Mammary epithelial cell (primary cell): ENCODE measurements at places on chromosomes 7 and 10. TPM values are rescaled to one million over a fixed set of nuclear protein-coding genes. Genes with fewer than 3 reads are reported as not detected.
A peak's percentile ranks its signal among the peaks of the same experiment; 100 is the strongest.

DNA sequence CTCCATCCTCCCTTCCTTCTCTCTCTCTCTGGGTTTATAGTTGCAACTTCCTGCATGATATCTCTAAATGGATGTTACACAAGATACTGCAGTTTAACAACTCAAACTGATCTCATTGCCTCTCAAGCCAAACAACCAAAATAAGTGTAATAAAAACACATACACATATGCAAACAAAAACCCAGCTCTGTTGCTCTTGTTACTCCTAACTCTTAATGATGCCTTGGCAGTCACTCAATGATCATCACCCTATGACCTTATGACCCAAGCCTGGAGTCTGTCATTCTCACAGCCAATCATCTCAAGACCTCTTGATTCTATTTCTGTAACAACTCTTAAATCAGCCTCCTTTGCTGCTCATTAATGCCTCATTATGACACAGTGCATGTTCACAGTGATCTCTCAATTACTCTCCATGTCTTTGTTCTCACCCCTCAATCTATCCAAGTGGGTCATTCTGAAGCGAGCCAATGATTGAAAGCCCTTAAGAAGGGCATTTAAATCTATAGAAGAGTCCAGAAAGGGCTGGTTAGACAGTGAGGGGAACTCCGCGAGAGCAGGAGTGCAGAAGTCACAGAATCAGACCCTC is 210.9 kb downstream of the INHBA start:
- no peak for DNase-seq

DNA sequence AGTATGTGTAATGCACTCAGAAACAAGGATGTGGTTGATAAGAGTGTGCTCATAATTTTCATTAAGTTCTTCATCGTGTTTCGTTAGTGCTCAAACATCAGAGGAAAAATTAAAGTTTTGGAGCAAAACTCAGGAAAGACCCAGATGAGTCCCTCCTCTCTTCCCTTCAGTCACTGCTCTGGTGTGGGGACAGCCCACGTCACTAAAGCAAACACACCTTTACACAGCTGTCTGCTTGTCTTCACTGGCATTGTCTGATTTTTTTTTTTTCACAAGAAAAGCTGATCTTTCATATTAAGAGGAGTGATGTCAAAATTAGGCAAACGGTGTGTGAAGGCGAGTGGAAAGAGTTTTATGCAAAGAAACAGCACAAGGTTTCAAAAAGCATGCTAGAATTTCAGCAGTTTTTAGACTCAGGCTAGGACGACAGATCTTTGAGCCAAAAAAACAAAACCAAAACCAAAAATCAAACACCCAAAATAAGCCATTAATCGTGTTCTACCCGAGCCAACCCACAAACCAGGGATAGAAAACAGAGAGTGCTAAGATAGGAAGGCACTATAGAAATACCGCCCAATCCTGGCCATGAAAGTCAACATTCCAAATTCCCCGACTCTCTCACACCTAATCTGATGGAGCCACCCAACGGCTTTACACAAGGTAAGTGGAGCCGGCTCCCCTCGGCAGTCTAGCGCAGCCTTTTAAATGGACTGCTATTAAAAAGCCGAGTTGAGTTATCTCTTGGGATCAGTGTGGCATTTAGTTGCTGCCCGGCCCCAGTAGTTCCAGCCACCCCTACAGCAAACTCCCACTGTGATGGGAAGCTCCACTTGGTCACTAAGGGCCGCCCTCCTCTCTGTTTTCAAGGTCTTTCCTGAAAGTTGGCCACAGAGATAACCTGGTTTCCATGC is 27.9 kb upstream of the GATA3 start:
- DNase-seq, result peak; percentile 16

DNA sequence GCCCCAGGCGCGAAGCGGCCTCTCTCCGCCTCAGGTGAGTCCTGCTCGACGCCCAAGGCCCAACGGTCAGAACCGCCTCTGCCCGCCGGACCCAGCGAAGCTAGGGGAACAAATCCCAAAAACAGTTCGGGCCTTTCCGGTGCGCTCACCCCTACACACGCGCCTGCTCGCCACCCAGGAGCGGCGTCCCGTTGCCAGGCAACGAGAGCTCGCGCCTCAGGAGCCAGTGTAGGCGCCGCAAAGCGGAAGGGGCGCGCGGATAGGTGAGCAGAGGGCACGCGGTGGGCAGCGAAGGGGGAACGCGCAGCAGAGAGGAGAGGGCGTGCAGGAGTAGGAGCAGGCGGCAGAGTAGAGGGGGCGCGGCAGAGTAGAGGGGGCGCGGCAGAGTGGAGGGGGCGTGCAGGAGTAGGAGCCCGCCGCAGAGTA is at the start of the genes DYDC1 and DYDC2:
Gene DYDC1, minus strand, starts transcription at position 193 of the 426 bp plus-strand sequence. CDS start 4,154 bp downstream, outside the sequence.
Gene DYDC2, plus strand, starts transcription at position 219 of the 426 bp plus-strand sequence. CDS start 5,663 bp downstream, outside the sequence.
- DNase-seq, result peak; percentile 45

- no peak for DNase-seq
Observed at GRCh38 chr7:96663457-96663856, 46.2 kb downstream of the SEM1 start.

- no peak for DNase-seq
Observed at GRCh38 chr10:70281609-70282008, 2.2 kb downstream of the NPFFR1 start.

GRCh38 chr7:155363852-155364600 is 66.3 kb downstream of the INSIG1 start:
- DNase-seq, result no peak

DNA sequence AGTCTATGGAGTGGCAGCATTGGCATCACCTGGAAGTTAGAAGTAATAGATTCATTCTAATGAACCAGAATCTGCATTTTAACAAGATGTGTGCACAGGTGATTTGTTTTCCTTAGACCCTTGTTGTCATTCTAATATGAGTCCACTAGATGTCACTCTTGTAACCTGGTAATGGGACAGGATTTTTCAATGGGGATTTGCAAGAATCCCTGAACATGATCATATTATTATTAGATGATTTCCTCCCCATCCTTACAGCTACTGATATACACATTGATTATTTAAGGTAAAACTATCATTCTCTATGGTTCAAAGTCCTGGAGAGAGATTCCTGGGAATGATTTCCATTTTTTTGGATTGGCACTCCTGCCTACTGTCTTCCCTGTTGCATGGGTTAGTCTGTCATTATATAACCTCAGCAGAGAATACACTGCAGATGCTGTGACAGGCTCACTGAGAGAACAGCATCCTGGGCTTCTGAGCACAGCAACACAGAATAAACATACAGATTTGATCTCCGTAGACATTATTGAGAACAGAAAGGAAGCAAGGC is 194.9 kb downstream of the SUGCT start:
- DNase-seq, result peak; percentile 49

DNA sequence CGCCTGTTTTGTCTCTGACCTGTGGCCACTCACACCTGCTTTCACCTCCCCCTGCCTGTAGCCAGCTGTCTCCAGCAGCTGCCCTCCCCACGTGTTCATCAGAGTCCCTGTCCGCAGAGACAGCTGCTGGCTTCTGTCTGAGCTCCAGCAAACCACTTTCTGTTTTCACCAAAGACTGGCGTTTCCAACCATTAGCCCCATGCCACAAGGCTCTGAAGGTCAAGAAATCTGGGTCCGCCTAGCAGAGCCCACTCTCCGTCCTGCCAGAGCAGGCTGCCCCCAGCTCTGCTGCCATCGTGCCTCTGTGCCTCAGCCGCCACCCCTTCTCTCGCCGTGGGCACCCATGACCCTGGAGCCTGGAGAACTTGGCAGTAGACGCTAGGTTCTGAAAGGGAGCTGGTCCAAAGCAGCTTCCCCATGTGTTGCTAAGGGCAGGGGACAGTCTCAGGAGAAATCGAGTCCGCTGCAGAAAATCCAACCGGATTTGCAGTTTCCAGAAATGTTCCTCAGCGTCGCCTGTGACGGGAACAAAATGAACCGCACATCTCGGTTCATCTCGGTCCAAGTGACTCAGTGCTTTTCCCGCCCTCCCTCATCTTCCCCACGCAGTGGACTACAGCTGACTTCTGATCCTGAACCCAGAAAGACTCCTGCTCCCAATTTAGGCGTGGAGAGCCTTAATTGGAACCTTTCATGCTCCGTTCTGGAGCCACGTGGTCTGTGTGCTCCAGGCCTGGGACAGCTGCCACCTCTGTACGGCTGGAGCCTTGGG is 28.0 kb downstream of the TMEM120A start:
- no peak for DNase-seq

DNA sequence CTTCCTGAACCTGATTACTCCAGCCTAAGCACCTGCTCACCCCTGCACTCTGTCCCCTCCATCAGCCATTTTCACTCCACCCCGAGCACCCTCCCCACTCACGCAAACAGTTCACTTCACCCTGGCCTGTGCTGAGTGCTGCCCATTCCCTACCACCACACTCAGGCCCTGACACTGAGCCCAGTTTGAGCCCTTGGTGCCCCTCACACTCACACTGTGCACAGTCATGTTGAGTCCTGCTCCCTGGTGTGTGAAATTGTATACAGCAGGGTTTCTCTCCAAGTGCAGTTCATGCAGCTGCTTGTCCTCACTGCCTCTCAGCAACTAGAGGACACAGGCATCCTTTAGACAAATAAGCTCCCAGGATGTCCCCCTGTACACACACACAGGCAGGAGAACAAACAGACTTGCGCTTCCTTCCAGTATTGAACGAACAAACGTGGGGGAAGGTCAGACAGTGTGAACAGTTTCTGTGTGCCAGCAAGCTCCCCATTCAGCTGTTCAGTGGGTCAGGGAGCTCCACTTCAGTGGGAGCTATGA is 6.8 kb downstream of the MYO1G start:
- no peak for DNase-seq

DNA sequence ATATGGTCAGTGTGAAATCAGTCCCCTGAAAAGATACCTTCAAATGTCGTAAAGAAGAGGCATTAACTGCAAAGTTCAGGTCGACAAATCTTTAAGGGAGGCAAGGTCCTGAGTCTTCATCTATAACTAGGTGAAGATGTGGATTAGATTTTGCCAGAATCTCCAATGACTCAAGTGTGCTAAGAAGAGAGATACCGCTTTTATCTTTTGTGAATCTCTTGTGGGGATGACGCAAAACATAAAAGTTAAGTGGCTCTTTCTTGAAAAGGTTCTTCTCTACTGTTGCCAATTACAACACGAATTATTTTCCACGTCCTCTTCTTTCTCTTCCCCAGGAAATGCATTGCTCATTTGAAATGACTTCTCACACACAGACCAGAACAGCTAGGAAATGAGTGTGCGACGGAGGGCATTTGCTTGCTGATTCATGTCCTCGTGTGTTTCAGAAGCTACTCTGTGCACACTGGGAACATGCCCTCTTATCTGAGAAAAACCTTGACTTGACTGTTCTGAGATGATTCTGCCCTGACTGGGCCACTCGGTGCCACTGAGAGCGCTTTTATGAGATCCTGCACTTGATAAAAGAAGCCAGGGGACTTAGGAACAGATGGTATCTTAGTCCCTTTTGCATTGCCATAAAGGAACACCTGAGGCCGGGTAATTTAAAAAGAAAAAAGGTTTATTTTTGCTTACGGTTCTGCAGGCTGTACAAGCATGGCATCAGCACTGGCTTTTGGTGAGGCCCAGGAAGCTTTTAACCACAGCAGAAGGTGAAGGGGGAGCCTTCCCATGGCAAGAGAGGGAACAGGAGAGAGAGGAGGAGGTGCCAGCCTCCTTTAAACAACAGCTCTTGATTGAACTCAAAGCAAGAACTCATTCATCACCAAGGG is 169.5 kb upstream of the PFKP start:
- DNase-seq, result no peak

Gene LRRC61
- polyA plus RNA-seq, result 0.93 TPM

Gene ZFAND2A
- 24.1 TPM for polyA plus RNA-seq

- DNase-seq, result no peak
Observed at GRCh38 chr10:6427357-6427959, 152.6 kb downstream of the PRKCQ start.

Gene GLCCI1
- 6.4 TPM for polyA plus RNA-seq

DNA sequence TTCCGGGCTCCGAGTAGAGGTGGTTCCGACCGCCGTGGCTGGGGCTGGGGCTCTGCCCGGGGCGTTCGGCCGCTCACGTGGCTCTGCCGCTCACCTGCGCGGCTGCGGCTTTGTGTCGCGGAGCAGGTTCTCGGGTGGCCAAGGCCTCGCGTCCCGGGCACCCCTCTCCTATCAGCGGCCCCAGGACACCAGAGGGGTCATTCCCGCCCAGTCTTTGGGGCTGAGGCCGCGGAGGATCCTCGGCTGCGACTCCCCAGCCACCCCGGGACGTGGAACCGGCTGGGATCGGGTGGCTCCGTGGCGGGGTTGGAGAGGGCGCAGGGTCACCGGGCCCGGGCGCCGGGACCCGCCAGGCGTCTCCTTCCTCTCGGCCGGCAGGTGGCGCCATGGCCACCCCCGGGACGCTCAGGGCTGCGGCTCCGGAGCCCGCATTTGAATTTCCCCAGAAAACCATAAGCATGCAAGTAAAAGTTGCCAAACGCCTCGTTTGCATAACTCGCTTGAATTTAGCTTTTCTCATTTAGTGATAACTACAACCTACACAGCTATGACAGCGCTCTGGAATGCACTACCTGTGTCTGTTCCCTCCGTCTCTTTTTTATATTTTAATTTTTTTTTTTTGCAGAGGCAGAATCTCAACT is 1.2 kb downstream of the COL26A1 start:
- DNase-seq, result peak; percentile 42

- DNase-seq, result no peak
Observed at GRCh38 chr7:12653518-12653917, 33.9 kb upstream of the ARL4A start.

GRCh38 chr7:103001210-103001609 is 73.4 kb downstream of the FBXL13 start:
- DNase-seq, result no peak
